ENCODE measurements at places on chromosomes 6 and 20.

- no peak for DNase-seq
Measured at GRCh38 chr6:85287158-85287557, 162.7 kb upstream of the NT5E start.

DNA sequence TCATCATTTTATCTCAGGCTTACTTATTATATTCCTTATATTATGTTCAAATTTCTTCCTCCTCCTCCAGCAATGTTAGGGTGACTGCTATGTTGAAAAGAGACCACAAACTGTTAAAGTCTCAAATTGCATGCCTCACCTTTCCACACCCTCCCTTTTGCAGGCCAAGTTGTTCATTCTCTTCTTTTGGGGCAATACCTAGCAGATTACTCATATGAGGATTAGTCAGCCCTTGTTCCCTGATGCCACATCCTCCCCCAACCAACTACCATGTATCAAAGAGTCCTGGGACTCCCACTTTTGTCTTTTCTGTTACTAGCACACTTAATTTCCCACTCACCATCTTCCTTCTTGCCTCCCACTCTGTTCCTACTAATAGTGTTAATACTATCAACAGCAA lies 434.7 kb downstream of the BCKDHB start:
- no peak for DNase-seq

GRCh38 chr6:44224965-44225305 lies 1.5 kb downstream of the SLC29A1 start:
- no peak for DNase-seq

GRCh38 chr6:192313-192664 lies 100.0 kb upstream of the DUSP22 start:
- DNase-seq = no peak

GRCh38 chr20:21548390-21549035 lies 34.6 kb upstream of the NKX2-2 start:
- DNase-seq = peak; percentile 14

DNA sequence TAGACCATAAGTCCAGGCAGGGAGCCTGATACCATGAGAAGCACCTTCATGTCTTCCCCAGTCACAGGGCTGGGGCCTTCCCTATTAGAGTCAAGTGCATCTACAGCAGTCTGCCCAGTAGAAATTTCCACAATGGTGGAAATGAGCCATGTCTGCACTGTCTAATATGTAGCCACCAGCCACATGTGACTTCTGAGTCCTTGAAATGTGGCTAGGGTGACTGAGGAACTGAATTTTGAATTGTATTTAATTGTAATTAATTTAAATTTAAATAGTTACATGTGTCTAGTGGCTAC lies 300.2 kb downstream of the CLIC5 start:
- no peak for DNase-seq

GRCh38 chr6:44217332-44218143 lies 812 bp downstream of the MYMX start:
- DNase-seq = peak; percentile 50

GRCh38 chr6:120357447-120357846 lies 976.8 kb downstream of the TBC1D32 start:
- DNase-seq = no peak

DNA sequence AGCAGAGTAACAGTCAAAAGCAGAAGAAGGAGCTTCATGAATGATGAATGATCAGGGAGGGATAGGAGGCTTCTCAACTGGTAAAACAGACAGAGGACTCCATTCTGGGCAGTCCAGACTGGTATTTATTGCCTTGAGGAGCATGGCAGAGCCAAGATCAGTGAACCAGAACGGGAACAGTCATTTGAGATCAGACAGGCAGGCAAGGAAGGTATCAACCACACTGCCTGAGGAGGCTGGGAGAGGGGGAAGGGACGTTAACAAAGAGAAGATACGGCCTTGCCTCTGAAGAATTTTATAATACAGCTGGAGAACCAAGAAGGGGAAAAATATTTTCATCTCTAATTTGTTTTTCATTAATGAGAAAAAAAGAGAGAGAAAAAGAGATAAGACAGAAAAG lies at the start of gene DEFB121:
TSS of gene DEFB121 (minus strand) at position 101 of the 400 bp plus-strand sequence. CDS start at position 38, 63 bp downstream.
- no peak for DNase-seq

DNA sequence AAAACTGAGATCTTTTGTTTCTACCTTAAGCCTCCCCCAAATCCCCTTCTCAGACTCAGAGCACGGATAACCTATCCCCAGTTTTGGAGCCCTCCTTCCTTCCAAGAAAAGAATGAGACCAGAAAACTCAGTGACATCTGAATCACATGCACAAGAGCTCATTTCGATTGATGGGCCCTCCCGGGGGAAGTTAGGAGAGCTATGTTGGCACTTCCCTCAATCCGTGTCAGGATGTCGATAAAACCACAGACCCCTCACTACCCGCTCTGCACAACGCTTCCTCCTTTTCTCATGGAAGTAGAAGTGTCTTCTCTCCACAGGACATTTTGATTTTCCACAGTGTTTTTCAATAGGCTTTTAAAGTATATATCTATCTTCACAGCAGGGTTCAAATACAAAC lies 332.4 kb downstream of the HACE1 start:
- DNase-seq = no peak

GRCh38 chr6:39043776-39044175 lies 4.8 kb upstream of the GLP1R start:
- no peak for DNase-seq

- no peak for DNase-seq
Measured at GRCh38 chr6:15885624-15886023, 222.8 kb upstream of the DTNBP1 start.

- DNase-seq = no peak
Measured at GRCh38 chr6:72386324-72386723, 235.5 kb upstream of the KCNQ5 start.

DNA sequence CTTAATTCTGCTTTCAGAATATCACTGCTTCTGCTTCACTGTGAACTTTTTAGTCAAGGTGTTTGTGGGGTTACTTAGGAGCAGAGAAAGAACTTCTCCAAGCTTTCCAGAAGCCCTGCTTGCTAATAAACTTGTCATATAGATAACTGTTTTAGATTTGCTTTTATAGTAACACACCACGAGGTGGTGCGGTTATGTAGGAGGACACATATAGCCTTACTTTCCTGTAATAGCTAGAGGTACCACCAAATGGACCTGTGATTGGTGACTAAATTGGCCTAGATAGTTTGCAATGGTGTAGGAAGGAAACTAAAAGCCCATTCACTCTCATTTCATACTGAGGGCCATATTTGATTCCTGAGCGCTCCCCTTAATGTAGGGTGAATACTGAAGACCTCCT lies 52.3 kb upstream of the BCLAF1 start:
- no peak for DNase-seq

DNA sequence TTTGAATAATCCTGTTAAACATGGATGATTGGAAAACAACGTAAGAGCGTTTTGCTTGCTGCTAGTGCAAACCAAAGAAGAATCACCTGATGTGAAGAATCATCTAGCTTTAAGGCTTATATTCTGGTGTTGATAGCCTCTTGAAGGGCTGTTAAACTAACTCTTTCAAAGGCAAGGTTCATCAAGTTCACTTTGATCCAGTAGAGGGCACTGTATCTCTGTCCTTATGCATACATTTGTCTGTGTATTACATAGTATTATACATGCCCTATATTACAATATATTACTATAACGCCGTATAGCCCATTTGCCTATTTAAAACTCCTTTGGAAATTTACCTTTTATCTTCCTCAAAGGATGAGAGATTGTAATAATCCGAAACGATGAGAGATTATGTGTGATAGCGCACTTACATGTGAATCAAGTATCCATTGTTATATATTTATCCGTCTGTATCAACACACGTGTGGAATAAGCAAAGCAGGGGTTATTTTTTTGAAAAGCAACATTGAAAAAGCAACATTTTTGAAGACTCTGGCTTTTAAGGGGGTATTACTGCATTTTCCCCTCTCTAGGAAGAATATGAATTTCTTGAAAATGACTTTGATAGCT lies 50.8 kb upstream of the NRN1 start:
- DNase-seq = peak; percentile 46

- DNase-seq = no peak
Measured at GRCh38 chr20:50652702-50653294, 38.5 kb downstream of the RIPOR3 start.

DNA sequence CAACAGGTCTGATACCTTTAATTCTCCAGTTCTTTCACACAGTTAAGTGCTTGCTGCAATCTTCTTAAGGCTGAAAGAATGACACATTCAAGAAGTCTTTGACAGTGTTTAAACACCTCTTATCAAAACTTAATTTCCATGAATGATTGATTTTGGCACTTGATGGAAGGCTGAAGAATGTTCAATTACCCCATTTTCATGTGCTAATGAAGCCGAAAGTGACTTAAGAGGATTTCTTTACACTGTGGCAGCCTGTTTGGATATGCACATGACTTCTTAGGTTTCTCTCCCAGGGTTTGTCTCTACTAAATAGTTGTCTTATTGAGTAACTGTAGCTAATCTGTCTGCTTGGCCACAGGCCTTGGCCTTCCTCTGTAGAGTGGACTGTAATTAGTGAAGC lies 81.1 kb upstream of the PRDM1 start:
- DNase-seq = no peak

GRCh38 chr6:51299621-51300380 lies 481.1 kb downstream of the TFAP2B start:
- no peak for DNase-seq

GRCh38 chr6:164308339-164308738 lies 893.8 kb downstream of the QKI start:
- no peak for DNase-seq

DNA sequence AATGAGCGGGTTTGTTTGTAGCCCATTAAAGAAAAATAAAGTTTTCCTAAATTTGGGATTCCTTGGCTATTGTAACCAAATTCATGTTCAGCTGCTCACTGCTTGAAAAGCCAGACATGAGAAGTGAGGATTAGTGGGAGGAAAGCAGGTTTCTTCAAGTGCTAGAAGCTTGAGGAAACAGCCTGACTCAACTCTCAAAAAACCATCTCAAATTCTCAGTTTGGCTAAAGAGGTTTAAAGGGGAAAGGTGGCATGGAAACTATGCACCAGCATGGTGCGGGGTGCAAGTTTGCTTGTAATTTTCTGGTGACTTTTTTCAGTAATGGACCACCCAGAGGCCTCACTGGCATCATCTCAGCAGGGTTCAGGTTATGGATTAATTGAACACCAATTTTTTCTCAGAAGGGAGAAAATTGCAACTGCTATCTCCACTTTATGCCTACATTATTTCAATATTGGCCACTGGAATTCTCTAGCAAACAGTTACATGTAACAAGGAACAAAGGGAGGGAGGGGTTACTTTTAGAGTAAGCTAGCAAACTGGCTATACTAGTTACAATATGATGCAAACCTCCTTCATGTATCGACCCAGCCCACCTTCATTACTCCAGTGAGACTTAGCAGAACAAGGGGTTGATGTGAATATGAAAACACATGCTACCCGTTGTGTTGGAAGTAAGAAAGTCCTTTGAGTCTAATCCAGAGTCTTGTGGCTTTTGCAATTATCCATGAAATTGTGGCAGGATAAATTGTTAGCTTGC lies 85.0 kb upstream of the IFNGR1 start:
- DNase-seq = no peak

DNA sequence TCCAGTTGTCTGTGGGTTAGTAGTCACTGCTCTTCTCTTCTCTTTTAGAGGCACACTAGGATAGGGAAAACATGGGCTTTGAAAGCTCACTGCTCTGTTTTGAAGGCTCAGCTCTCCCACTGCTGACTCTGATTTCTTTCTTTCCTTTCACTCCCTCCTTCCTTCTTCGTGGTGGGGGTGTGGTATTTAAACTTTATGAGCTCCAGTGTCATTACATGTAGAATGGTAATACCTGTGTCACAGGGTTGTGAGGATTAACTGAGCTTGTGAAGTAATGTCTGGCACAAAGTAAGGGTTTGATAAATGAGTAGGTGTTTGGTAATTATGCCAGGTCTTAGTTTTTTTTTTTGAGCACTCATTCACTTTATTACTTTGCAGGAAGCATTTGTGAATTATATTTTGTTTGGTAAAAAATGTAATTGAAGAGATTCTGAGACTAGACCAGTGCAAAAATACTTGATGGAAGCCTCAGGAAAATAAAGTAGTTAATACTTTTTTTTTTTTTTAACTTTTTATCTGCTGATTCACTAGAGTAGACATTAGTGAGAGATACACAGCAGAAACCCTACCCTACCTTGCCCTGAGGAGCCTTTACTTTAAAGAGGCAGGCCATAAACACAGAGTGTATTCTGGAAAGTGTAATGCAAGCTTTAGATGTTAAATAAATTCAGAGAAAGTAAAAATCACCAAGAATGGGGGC lies 17.3 kb downstream of the SMAP1 start:
- DNase-seq = no peak
